ENCODE measurements at places on chromosomes 1 and 21. TPM values are rescaled to one million over a fixed set of nuclear protein-coding genes. Genes with fewer than 3 reads are reported as not detected.

RUSC1 gene
- 41.0 TPM for polyA plus RNA-seq

MTARC1 gene
- polyA plus RNA-seq = 8.3 TPM

SPRR4 gene
- polyA plus RNA-seq = not detected

ZYG11A gene
- polyA plus RNA-seq = 0.79 TPM

RNF19B gene
- 19.9 TPM for polyA plus RNA-seq

CR2 gene
- polyA plus RNA-seq = 0.06 TPM

ADARB1 gene
- polyA plus RNA-seq = 4.7 TPM

PLK3 gene
- polyA plus RNA-seq = 58.1 TPM
